ENCODE measurements at places on chromosomes 2 and 18. TPM values are rescaled to one million over a fixed set of nuclear protein-coding genes. Genes with fewer than 3 reads are reported as not detected.

Gene KCNIP3
- not detected for total RNA-seq

Gene B3GNT7
- total RNA-seq: 12.6 TPM

Gene SERPINB4
- total RNA-seq: not detected

GRCh38 chr2:38421274-38422056 lies 44.4 kb upstream of the ATL2 start:
- DNase-seq: no peak

- no peak for DNase-seq
Observed at GRCh38 chr18:13003466-13003896, 12.3 kb downstream of the CEP192 start.

GRCh38 chr2:6183226-6183625 lies 491.0 kb downstream of the SOX11 start:
- no peak for DNase-seq

GRCh38 chr2:175359710-175360109 lies 178.2 kb upstream of the ATP5MC3 start:
- DNase-seq: no peak

All from natural killer cell treated with Interleukin-12 subunit alpha and Interleukin-12 subunit beta and Interleukin-15 and Interleukin-18, amount 100 ng/mL, for 72 hours (primary cell).